ENCODE measurements at places on chromosomes 4 and X.

GRCh38 chr4:181702864-181703495, 540.2 kb upstream of the TENM3 start:
- DNase-seq, result no peak

DNA sequence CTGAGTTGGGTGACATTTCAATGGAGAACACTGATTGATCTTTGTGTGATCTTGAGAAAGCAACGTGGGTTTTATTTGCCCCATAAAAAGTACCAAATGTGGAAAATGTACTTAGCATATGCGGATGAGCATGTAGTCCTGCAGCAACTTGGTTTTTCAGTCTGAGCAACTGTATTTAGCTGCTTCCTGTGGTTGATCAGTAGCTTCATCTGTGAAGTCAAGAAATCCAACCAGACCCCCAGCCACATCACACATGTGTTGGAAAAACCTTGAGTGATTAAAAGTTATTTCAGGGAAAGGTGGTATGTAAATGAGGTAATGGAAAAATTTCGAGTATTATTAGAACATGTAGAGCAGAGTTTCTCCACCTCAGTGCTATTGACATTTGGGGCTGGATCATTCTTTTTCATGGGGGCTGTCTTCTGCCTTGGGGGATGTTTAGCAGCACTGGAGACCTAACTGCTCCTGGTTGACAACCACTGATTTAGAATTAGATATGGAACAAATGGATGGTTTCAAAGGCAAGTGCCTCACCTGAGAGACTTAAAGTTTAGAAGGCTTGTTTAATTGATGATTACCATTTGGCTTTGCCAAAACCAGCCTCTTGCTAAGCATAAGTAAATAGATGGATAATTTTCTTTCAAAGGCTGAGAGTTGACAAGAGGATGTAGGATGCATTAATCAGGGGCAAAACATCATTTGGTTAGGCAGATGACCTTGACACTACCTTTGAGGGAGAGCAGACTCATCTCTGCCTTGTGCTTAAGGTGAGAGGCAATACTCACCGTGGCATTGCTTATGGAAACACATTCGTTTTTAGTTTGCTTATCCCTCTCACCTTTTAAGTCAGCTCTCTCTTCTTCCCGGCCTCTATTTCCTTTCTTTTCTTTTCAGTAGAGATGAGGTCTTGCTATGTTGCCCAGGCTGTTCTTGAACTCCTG, 193.0 kb upstream of the RPS6KA3 start:
- DNase-seq, result no peak

- peak; percentile 65 for DNase-seq
Measured at GRCh38 chr4:2800691-2801596, 8.1 kb downstream of the SH3BP2 start.

DNA sequence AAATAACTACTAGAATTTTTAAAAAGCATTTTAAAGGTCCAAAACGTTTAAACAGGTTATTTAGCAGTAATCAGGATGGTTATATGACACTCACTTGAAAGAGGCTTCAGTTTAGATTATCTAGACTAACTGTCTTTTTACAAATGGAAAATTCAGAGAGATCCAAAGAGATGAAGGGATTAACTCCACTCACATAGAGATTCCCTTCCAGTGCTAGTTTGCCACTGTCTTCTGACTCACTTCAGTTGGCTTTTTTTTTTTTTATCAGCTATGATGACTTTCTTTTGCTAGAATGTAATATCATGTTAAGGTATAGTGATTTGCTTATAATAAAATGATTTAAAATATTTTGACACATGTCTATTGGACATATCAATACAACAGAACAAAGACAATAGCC, 43.8 kb downstream of the GALNT7 start:
- no peak for DNase-seq

GRCh38 chr4:189060104-189060503, 880.6 kb upstream of the FRG1 start:
- no peak for DNase-seq

GRCh38 chr4:90543419-90544170, 416.4 kb downstream of the CCSER1 start:
- DNase-seq, result no peak

- DNase-seq, result no peak
Measured at GRCh38 chr4:84691170-84691691, 108.3 kb downstream of the CDS1 start.

DNA sequence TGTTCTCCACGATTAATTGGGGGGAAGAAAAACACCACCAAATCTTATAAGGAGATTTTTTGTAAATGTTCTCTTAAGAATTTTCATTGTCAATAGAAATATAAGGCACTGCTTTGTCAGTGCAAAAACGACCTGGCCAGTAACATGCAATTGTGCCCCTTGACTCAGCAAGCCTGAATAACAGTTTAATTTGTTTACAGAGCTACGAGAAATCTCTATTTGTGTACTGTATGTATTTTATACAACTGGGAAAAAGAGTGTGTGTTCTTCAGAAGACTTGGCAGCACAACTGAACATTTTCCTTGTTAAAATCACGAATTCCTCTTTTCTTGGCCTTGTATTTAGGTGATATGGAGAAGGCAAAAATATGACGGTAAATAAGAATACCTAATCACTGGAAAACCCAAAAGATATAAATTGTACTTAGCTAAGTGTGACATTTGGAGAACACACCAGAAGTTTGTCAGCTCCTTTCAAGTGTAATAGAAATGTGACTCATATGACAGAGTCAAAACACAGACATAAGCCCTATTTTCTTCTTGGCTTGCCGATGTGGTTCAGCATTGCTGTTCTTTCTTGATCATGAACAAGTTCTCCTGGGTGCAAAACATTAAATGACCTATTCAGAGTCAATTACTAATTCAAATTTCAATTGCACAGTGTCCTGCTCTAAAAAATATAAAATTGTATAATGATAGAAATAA, 945.0 kb upstream of the INTU start:
- DNase-seq, result no peak

DNA sequence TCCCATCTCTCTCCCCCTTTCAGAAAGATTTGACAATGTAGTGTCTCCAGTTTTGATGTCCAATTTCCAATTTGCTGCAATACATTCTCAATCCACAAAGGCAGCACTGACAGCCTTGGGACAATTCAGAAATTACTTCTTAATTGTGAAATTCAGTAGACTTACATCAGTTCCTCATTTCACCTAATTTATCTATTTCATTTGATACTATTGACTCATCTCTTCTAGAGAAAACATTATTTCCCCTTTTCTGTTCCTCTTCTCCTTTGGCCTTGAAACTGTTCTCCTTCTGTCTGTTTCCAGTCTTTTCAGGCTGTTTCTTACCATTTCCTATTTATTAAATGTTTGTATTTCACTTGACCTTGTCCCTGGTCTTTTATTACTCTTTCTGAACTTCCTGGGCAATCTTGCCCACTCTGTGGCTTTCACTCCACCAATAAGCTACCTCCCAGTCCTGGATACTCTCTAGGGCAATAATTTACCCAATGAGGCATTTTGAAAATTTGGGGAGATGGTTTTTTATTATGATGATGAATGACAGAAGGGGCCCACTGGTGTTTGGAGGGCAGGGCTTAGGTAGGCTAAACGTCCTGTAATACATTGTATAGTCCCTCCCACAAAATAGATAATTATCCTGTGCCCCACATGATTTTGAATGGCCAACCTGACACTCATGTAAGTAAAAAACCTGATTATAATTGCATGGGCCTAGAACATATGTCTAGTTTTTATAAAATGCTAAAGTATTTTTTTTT, 498.0 kb upstream of the BOD1L1 start:
- DNase-seq, result peak; percentile 37

- DNase-seq, result no peak
Measured at GRCh38 chrX:2521927-2522386, 21.2 kb upstream of the DHRSX start.

GRCh38 chrX:118862091-118862490, 38.5 kb downstream of the ZCCHC12 start:
- DNase-seq, result no peak

DNA sequence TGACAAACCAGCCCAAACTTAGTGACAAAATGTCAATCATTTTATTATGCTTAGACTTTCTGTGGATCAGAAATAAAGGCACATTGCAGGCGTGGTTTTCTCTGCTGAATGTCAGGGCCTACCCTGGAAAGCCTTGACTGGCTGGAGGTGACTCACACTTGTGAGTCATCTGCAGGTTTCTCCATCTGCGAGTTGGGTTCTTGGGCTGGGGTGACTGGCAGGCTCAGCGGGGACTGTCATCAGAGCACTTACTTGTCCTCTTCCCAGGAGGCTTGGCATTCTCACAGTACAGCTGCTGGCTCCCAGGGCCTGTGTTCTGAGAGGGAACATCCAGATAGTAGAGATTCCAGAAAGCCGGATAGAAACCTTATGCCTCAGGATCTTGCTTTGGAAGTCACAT, 153.8 kb upstream of the AGA start:
- DNase-seq, result no peak

GRCh38 chr4:74950200-74950599, 17.3 kb downstream of the PARM1 start:
- DNase-seq, result no peak

DNA sequence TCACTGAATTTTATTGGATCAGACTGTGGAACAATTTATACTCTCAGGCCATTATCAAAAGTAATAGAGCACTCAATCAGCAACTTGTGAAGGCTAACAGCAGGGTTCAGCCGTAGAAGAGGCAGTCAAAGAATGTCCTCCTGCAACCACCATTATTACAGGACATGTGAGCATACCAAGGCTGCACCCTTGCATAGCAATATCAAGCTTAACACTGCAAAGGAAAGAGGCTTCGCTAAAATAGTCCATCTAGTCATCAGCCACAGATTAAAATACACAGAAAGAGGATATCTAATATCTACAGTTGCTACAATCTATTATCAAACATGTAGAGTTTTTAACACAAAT, 42.9 kb upstream of the TMPRSS11B start:
- DNase-seq, result no peak

- no peak for DNase-seq
Measured at GRCh38 chr4:17721496-17722355, 59.7 kb downstream of the FAM184B start.

DNA sequence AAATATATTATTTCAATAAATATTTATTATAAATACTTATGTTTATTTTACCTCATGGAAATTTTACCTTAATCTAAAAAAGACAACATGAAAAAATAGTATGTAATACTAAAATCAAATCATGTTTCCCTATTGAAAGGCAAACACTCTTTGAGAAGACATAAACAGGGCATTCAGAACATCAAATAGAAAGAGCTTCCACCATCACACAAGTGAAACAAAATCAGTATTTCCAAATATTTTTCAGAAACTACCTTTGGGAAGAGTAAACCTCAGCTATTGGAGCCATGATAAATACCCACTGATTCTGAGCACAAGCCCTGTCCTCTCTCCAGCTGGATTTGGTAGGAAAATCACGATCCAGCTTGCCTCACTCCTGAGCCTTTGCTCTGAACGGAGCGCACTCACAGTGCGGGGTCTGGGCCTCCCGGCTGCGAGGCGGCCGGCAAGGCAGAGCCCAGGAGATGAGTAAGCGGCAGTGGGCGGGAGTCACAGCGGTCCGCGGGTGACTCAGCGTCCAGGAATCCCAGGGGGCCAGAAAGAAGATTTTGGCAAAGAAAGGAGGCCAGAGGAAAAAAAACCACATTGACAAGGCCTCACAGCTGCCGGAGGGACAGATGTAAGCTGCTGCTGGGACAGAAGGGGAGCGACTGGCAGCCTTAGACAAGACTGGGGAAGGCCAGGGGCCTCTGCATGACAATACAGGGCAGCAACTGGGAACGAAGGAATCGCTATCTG, 14.7 kb upstream of the ANXA5 start:
- DNase-seq, result no peak
